ENCODE measurements at places on chromosomes 3 and 15. TPM values are rescaled to one million over a fixed set of nuclear protein-coding genes. Genes with fewer than 3 reads are reported as not detected.

ZBTB20 gene
- 45.8 TPM for total RNA-seq

NMB gene
- 1.2 TPM for total RNA-seq

CAND2 gene
- total RNA-seq: 6.1 TPM

- no peak for DNase-seq
Measured at GRCh38 chr3:171752329-171752728, 58.0 kb downstream of the PLD1 start.
